Trophoblast cell (in vitro differentiated cells and primary cell): ENCODE measurements at places on chromosomes 2 and 18.

- DNase-seq = no peak
- no peaks in the 10 kb centered on the region for H3K4me1 ChIP-seq
- no peak overlapping the region for H3K4me3 ChIP-seq
- H3K36me3 ChIP-seq = no peaks in the 10 kb centered on the region
These were observed 79.1 kb downstream of the ZRANB3 start for GRCh38 chr2:135451966-135452365.

GRCh38 chr2:240275386-240275785 lies 134.9 kb upstream of the OTOS start:
- H3K27me3 ChIP-seq = no peaks in the 10 kb centered on the region
- H3K4me1 ChIP-seq = no peaks in the 10 kb centered on the region
- H3K36me3 ChIP-seq = no peaks in the 10 kb centered on the region

DNA sequence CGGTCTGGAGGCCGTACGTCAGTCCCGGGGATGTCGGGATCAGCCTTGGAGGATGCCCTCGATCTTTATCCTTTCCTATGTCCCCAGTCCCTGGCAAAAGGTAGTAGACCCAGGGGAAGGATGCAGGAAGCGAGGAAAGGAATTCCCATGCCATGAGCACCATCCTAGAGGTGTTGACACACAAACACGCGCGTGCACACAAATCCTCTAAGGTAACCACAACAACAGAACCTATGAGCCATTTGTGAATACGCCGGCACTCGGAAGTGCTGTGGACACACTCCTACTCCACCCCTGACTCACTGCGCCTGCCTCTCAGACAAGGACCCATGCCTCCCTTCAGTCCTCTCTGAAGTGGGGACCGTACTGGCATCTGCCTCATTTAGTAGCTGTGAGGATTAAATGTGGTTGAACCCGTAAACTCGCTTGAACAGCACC lies 11.3 kb upstream of the MLPH start:
- DNase-seq = no peak
- peak overlapping the region; percentile 55 for H3K4me3 ChIP-seq
- peaks cover 12% of the 10 kb centered on the region for H3K4me1 ChIP-seq
- H3K27ac ChIP-seq = no peak overlapping the region
- H3K36me3 ChIP-seq = no peaks in the 10 kb centered on the region

GRCh38 chr2:44948565-44949328 lies 7.2 kb downstream of the SIX3 start:
- DNase-seq = no peak
- H3K27me3 ChIP-seq = peaks cover 95% of the 10 kb centered on the region
- no peak overlapping the region for H3K27ac ChIP-seq
- no peak overlapping the region for H3K4me3 ChIP-seq
- H3K4me1 ChIP-seq = peaks cover 12% of the 10 kb centered on the region

- H3K4me1 ChIP-seq = no peaks in the 10 kb centered on the region
- no peak overlapping the region for H3K4me3 ChIP-seq
- H3K27ac ChIP-seq = no peak overlapping the region
- H3K27me3 ChIP-seq = no peaks in the 10 kb centered on the region
These were observed 11.1 kb downstream of the AMMECR1L start for GRCh38 chr2:127874378-127875269.

DNA sequence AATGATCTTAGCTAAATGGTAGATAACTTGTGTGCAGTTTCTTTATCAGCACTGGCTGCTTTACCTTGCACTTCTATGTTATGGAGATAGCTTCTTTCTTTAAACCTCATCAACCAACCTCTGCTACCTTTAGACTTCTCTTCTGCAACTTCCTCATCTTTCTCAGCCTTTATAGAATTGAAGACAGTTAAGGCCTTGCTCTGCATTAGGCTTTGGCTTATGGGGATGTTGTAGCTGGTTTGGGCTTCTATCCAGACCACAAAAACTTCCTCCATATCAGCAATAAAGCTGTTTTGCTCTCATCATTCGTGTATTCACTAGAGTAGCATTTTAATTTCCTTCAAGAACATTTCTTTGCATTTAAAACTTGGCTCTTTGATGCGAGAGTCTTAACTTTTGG lies 123.7 kb downstream of the PIK3C3 start:
- H3K4me1 ChIP-seq = no peaks in the 10 kb centered on the region
- H3K36me3 ChIP-seq = no peaks in the 10 kb centered on the region
- no peak for DNase-seq
- H3K27me3 ChIP-seq = no peaks in the 10 kb centered on the region
- H3K27ac ChIP-seq = no peak overlapping the region
- no peak overlapping the region for H3K4me3 ChIP-seq

- peaks cover 15% of the 10 kb centered on the region for H3K4me1 ChIP-seq
- DNase-seq = no peak
- H3K27ac ChIP-seq = no peak overlapping the region
- no peaks in the 10 kb centered on the region for H3K36me3 ChIP-seq
- H3K4me3 ChIP-seq = no peak overlapping the region
- no peaks in the 10 kb centered on the region for H3K27me3 ChIP-seq
These were observed 20.7 kb downstream of the ALPK2 start for GRCh38 chr18:58608216-58608615.

GRCh38 chr2:161166538-161167409 lies 6.5 kb downstream of the TANK start:
- H3K4me3 ChIP-seq = no peak overlapping the region
- no peak overlapping the region for H3K27ac ChIP-seq
- no peaks in the 10 kb centered on the region for H3K27me3 ChIP-seq

GRCh38 chr18:47800248-47800647 lies 130.2 kb downstream of the SMAD2 start:
- H3K27ac ChIP-seq = no peak overlapping the region
- no peaks in the 10 kb centered on the region for H3K27me3 ChIP-seq
- H3K4me3 ChIP-seq = no peak overlapping the region
- H3K4me1 ChIP-seq = no peaks in the 10 kb centered on the region

GRCh38 chr2:156580501-156580900 lies 144.3 kb downstream of the GPD2 start:
- H3K36me3 ChIP-seq = no peaks in the 10 kb centered on the region
- H3K4me1 ChIP-seq = no peaks in the 10 kb centered on the region
- H3K27ac ChIP-seq = no peak overlapping the region
- H3K4me3 ChIP-seq = no peak overlapping the region

DNA sequence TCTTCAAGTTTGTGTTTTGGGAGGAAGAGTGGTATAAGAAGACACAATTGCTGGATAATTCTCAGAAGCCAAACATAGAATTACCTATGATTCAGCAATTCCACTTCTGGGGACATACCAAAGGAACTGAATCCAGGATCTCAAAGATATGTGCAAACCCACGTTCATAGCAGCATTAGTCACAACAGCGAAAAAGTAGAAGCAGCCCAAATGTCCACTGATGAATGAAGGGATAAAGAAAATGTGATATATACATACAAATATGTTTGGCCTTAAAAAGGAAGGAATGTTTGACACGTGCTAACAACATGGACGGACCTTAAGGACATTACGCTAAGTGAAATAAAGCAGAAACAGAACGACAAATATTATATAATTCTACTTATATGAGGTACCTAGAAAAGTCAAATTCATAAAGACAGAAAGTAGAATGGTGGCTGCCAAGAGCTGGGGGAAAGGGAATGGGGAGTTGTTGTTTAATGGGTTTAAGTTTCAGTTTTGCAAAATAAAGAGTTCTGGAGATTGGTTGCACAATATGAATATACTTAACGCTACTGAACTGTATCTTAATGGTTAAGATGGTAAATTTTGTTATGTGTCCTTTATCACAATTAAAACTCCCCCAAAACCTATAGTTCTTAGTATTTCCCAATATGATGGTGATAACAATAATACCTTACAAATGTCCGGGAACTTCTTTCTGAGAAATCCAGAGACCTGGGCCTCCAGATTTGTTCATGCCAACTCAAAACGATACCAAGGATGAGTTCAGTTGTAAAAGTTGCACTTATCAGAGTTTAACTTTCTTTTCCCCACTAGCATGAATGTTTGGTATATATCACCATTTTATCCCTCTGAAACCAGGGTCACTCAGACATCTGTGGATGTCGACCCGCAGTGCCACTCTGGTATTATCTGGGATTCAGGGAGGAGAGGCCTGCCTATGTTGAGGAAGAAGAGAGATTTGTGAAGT lies 33.7 kb upstream of the WIPF1 start:
- H3K4me3 ChIP-seq = no peak overlapping the region
- H3K36me3 ChIP-seq = peaks cover 9% of the 10 kb centered on the region
- peaks cover 25% of the 10 kb centered on the region for H3K4me1 ChIP-seq
- H3K27ac ChIP-seq = no peak overlapping the region
- peak; percentile 78 for DNase-seq

DNA sequence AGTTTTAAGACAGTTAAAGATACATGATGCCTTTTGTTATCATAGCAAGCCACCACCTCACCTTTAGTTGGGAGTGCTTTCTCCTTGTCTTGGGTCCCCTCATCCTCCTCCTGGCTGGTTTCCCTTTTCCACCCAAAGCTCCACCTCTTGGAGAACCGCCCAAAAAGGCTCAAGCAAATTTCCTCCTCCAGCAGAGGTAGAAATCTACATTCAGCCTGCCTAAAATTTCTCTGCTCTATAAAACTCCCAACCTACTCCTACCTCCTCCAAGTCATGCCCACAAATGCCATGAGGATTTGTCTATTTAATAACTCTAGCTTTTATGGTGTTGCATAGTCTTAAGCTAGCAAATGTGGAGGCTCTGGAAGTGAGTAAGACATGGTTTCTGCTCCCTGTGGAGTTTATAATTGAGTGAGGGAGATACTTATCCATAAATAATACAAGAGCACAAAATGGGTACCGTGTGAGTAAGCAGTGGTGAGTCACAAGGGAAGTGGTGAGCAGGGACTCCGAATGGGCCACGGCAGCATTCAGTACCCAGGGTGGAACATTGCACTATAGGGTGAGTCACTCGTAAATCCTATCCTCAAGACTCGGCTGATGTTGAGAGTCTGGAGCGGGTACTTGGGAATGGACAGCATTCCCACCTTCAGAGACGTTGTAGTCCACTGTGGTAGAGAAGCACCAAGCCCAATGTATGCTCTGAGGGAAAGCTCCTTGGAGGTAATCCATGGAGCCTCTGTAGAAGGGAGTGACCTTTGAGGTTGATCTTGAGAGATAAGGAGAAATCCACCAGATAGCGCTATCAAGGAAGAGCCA lies 146.3 kb downstream of the RTN4 start:
- H3K4me1 ChIP-seq = no peaks in the 10 kb centered on the region
- H3K27me3 ChIP-seq = no peaks in the 10 kb centered on the region

DNA sequence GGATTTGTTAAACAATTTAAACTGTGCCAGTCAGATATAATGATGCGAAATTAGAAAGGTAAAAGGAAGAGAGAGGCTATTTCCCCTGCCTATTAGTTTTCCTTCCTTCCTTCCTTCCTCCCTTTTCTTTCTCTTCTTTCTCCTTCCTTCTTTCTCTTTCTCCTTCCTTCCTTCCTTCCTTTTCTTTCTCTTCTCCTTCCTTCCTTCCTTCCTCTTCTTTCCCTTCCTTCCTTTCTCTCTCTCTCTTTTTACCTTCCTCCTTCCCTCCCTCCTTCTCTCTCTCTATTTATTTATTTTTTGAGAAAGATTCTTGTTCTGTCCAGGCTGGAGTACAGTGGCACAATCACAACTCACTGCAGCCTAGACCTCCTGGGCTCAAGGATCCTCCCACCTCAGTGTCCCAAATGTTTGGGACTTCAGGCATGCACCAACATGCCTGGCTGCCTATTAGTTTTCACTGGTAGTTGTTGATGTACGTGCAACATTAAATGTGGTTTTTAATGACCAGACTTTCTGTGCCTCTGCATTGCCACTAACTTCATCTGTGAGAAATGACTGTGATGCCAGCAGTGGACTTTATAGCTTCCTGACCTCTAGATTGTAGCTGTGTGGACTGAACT lies 48.7 kb upstream of the NFE2L2 start:
- no peaks in the 10 kb centered on the region for H3K36me3 ChIP-seq
- H3K27me3 ChIP-seq = no peaks in the 10 kb centered on the region
- no peak overlapping the region for H3K27ac ChIP-seq
- no peak overlapping the region for H3K4me3 ChIP-seq

- no peak overlapping the region for H3K27ac ChIP-seq
- no peak overlapping the region for H3K4me3 ChIP-seq
- no peaks in the 10 kb centered on the region for H3K4me1 ChIP-seq
- no peaks in the 10 kb centered on the region for H3K27me3 ChIP-seq
- H3K36me3 ChIP-seq = no peaks in the 10 kb centered on the region
- DNase-seq = no peak
These were observed 26.8 kb upstream of the INHBB start for GRCh38 chr2:120319123-120319522.

DNA sequence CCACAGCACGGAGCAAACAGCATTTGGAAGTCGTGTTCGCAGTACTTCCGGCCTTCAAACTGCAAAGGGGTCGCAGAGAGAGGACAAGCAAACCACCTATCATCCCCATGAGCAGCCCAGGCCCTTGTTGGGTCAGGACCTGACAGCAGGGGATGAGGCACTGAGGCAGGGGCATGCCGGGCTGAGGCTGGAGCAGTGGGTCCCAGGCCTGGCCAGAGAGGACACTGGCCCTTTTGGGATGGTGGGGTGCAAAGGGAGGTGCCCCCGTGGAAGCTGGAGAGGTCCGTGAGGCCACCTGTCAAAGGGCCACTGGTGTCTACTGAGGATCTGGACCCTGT lies 8.9 kb downstream of the GPR17 start:
- DNase-seq = no peak
- peaks cover 19% of the 10 kb centered on the region for H3K4me1 ChIP-seq
- H3K27ac ChIP-seq = no peak overlapping the region
- H3K36me3 ChIP-seq = peaks cover 2% of the 10 kb centered on the region

GRCh38 chr18:49563130-49563540 lies 1.3 kb downstream of the LIPG start:
- peak; percentile 89 for DNase-seq
- peaks cover 23% of the 10 kb centered on the region for H3K4me1 ChIP-seq
- peaks cover 4% of the 10 kb centered on the region for H3K36me3 ChIP-seq
- peaks cover 11% of the 10 kb centered on the region for H3K27me3 ChIP-seq
- peak overlapping the region; percentile 13 for H3K27ac ChIP-seq

DNA sequence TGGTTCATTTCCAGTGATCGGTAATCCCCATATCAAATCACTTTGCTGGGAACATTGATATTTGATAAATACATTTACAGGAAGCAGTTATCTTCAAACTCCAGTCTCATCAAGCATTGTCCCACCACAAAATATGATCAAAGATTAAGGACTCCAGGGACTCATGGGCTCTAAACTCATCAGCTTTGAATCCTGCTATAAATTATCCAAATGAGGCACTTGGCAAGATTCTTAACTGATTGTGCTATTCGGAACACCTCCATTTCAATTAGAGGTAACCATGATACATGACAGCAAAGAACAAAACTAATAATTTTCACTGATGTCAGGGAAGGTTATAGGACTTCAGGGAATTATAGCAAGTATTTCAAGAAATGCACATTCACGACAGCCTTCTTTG lies 1088.1 kb upstream of the PIK3C3 start:
- peak overlapping the region; percentile 39 for H3K27ac ChIP-seq
- no peaks in the 10 kb centered on the region for H3K4me1 ChIP-seq

- H3K4me1 ChIP-seq = peaks cover 5% of the 10 kb centered on the region
- H3K27ac ChIP-seq = no peak overlapping the region
These were observed 30.8 kb upstream of the EPHA4 start for GRCh38 chr2:221602938-221603337.
